GM12892 (cell line): ENCODE measurements at places on chromosomes 1 and 21.

- DNase-seq, result no peak
Observed at GRCh38 chr1:18110968-18111367, 3.4 kb downstream of the IGSF21 start.

GRCh38 chr1:67307251-67308060 is at the start of gene IL12RB2:
Gene IL12RB2 (plus strand): TSS chr1:67307873. CDS start chr1:67320369, 12,496 bp downstream.
- DNase-seq, result peak; percentile 17

- DNase-seq, result no peak
Observed at GRCh38 chr1:200861937-200862647, 10.7 kb upstream of the GPR25 start.

DNA sequence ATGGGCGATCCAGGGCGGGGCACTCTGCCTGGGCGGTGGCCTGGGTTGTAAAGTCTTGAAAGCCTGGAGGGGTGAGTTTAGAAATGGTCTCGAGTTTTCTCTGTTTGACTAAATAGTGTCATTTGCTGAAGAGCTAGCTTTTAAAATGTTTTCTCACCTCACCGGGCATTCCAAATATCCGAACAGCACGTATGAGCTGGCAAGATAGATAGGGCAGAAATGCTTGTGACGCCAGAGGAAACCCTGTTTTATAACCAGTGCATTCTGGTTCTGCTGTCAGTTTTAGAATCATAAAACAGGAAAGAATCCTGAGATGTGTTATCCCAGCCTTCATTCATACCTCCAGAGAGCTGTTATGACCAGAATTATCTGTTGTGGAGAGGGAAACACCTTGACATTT is 725 bp downstream of the RTCA start:
- DNase-seq, result no peak

GRCh38 chr1:27296773-27297291 is 25.1 kb upstream of the TMEM222 start:
- DNase-seq, result peak; percentile 48

DNA sequence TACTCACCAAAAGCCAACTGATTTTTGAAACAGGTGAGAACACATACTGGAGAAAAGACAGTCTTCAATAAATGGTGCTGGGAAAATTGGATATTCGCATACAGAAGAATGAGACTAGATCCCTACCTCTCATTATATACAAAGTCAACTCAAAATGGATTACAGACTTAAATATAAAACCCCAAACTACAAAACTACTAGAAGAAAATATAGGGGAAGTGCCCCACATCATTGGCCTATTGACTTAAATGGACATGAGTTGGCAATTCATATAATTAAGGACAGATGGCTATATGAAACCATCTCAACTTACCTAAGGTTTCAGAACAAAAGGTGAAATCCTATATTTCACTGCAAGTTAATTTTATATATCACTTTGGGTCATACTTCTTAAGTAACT is 60.1 kb downstream of the C4BPA start:
- no peak for DNase-seq

- DNase-seq, result no peak
Observed at GRCh38 chr21:31424058-31424457, 80.0 kb upstream of the TIAM1 start.

DNA sequence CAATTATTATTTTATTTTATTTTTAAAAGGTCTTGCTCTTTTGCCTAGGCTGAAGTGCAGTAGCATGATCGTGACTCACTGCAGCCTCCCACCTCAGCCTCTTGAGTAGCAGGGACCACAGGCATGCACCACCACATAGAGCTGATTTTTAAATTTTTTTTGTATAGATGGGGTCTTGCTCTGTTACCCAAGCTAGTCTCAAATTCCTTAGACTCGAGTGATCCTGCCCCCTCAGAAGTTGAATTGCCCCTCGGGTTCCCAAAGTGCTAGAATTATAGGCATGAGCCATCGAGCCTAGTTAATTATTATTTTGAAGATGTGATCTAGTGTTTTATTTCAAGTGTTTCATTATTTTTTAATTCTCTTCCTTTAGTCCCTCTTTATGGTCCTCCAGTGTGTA is 12.2 kb downstream of the MSH4 start:
- DNase-seq, result no peak

DNA sequence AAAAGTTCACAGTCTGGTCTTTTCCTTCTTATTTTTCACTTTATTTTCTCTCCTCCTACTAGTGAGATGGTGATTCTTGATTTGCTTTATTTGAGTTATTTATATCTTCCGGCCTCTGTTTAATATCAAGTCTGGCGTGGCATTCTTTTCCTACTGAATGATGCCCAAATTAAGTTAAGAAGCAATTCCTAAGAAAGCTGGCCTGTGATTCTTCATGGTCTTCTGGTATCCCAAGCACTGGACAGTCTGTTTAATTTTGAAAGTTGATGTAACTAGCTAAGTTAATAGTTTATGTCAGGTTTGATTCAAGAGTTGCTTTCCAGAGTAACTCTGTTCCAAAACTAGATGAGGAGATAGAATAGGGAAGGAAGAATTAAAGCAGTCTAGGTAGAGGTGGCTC is 9.2 kb upstream of the ENAH start:
- no peak for DNase-seq

GRCh38 chr1:210647406-210648333 is 319.0 kb downstream of the HHAT start:
- no peak for DNase-seq

GRCh38 chr1:17248781-17249180 is at the start of gene PADI3:
Gene PADI3 (plus strand): TSS chr1:17249098. CDS start chr1:17249138, 40 bp downstream.
- DNase-seq, result no peak

DNA sequence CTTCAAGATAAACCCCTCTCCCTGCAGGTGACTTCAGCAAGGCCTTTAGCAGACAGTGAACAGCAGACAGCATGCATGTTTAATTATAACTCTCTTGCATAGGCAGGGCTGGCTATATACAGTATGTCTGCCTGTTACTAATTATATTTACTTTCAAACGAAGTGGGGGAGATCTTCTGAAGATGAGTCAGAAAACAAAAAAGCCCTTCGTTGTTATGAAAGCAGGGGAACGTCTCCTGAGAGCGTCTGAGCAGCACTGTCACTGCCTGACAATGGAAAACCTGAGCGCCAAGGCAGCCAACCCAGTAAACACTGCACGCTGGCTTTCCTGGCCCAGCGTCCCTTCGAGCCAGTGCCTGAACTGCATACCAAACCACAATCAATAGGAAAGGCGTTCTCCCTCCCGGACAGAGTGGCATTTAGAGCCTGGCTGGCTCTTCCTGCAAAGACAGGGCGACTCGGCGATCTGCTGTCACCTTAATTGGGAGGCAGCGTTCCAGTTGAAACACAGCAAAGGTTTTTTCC is 54.1 kb downstream of the TOMM20 start:
- DNase-seq, result no peak

- DNase-seq, result no peak
Observed at GRCh38 chr1:97046765-97047420, 325.3 kb downstream of the PTBP2 start.

- no peak for DNase-seq
Observed at GRCh38 chr1:100794748-100795645, 75.5 kb downstream of the VCAM1 start.

DNA sequence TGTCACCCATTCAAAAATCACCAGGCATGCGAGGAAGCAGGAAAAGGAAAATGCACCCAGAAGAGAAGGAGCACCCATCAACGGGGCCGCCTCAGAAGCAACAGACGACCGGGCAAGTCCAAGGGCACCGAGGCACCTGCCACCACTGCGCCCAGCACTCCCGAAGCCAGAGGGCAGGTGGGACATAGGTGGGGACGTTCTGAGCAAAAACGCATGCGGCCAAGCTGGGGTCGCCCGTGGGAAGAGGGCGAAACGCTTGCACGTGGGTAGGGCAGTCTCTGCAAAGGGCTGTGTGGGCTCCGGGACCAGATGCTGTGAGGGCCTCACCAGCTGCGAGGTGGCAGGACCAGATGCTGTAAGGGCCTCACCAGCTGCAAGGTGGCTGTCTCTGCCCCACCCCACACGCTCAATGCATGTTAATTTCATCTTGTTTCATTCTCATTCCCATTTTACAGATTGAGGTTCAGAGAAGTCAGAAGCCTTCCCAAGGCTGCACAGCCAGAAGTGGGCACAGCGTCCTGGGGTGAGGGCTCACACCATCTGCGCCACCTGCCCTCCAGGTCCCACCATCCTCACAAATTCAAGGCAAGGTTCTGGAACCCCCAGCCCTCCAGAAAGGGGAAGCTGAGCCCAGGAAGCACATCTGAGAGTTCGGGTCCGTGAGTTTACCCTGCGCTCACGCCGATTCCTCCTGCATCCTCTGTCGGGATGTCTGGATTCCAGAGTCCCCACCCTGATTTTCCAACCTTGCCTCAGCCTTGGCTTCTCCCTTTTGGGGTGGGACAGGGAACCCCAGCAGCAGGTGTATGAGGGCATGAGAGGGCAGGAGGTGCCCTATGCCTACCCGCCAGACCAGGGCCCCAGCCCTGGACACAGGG is 8.2 kb upstream of the SAMD11 start:
- no peak for DNase-seq

GRCh38 chr1:3999941-4000735 is 100.1 kb upstream of the C1orf174 start:
- DNase-seq, result no peak

GRCh38 chr1:3246251-3246650 is 177.2 kb downstream of the PRDM16 start:
- no peak for DNase-seq
